ENCODE measurements at places on chromosomes 7 and 10. TPM values are rescaled to one million over a fixed set of nuclear protein-coding genes. Genes with fewer than 3 reads are reported as not detected.

- DNase-seq = peak; percentile 40
These were observed 181.3 kb downstream of the RNLS start for GRCh38 chr10:88401671-88402347.

GRCh38 chr10:124125305-124126116 lies 32.1 kb upstream of the CHST15 start:
- no peak for DNase-seq

- DNase-seq = no peak
These were observed 2.2 kb upstream of the ABHD11 start for GRCh38 chr7:73740771-73741170.

DNA sequence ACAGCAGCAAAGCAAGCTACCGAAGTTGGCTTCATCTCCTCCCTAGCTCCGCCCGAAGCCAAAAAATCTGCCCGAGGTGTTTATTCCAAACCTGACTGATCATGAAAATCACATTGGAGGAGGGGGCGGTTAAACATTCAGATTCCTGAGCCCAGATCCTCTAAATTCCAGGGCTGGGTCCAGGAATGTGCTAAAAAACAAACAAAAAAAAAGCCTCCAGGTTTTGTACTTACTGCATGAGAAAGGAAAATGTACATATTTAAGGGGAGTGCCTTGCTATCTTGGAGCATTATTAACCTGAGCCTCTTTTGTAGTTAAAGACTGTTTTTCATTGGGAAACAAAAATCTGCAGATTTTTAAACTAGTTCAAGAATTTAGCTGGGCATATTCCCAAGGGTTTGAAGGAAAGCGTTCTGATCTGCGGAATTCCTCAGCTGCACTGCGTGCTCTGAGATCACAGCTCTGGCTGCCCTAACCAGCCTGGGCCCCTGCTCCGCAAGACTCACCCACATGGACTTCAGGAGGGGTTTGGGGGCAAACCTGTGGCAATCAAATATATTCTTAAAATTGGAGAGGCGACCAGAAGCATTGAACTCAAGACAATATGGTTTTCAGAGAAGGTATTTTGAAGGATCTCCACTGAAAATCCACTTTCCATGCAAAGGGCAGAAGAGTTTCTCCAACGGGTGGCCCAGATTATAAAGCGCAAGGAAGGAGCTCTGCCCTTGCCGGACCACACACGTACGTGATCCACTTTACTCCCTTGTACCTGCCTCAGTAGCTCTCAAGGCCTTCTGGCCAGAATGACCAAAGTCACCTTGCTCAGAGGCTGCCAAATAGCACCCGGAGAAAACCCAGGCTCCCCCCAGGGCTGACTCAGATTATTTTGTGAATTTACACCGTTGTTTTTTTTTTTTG lies 10.0 kb upstream of the TNS3 start:
- peak; percentile 44 for DNase-seq

DNA sequence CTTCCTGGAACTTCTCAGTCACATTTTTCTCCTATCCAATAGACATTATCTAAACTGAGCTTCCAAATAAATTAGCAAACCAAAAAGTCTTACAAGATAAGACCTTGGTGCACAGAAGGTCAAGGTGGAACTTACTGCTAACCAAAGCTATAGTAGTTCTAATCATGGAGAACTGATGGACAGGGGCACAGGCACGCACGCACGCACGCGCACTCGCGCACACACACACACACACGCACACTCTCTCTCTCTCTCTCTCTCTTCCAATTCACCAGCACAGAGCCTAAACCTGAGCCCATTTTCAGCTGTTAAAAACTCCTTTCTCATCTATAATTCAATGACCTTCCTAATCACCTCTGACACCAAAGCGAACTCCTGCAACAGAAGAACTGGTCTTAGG lies 7.5 kb downstream of the FGFR2 start:
- no peak for DNase-seq

DNA sequence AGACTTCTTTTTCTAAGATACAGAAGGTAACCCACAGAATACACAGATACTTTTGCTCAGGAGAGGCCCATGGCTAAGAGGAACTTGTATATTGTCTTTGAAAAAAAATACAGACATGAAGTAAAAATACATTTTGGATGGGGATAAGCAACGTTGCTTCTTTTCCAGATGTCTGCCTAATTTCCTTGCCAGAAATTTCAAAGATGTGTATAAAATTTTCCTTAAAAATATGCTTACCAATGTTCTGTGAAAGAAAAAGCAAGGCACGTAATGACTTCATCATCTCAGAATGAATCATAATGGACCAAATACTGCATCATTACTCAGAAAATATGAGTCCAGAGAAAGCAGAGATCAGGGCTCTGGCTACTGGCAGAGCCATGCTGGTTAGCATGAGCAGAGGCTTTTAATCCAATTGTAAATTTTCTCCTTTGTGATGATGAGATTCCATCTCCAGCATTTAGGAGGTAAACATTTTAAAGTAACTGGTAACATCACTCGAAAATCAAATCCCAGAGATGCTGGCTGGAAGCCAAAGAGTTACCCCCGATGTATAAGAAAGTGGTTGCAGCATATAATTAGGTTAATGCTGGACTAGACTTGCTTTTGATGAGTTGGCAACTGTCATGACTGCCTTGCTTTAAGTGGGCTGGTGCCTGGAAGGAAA lies 272.5 kb downstream of the SEMA3A start:
- peak; percentile 5 for DNase-seq

- DNase-seq = no peak
These were observed 161.7 kb downstream of the HECW1 start for GRCh38 chr7:43273939-43274719.

DNA sequence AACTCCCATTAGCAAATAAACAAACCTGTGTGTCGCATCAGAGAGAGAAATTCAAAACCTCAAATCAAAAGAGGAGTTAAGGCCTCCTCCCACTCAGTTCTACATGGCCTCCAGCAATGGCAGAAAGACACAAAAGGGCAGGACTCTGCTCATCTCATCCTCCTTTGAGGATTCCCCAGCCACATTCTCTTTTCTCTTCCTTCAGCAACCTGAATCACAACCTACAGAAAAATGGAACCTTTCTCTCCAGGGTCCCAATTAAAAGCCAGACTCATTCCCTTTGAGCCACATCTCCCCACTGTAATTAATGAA lies 7.9 kb downstream of the OSBPL3 start:
- DNase-seq = no peak

DNA sequence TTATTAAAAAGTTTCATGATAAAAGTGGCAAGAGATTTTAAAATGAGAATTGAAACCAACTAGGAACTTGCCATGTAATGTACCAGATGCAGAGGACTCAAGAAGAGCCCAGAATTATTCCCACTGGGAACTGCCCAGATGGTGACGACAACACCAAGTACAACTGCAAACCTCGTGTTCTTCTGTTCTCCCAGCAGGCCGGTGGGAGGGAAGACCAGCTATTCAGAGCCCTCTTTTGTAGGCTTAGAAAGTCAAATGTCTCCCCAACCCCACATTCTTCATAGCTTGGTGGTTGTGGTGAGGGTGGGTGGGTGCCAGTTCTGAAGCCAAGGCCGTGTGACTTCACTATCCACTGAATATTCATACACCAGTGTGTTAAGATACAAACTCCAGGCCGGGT lies 54.3 kb upstream of the ITGB1 start:
- DNase-seq = peak; percentile 45

DNA sequence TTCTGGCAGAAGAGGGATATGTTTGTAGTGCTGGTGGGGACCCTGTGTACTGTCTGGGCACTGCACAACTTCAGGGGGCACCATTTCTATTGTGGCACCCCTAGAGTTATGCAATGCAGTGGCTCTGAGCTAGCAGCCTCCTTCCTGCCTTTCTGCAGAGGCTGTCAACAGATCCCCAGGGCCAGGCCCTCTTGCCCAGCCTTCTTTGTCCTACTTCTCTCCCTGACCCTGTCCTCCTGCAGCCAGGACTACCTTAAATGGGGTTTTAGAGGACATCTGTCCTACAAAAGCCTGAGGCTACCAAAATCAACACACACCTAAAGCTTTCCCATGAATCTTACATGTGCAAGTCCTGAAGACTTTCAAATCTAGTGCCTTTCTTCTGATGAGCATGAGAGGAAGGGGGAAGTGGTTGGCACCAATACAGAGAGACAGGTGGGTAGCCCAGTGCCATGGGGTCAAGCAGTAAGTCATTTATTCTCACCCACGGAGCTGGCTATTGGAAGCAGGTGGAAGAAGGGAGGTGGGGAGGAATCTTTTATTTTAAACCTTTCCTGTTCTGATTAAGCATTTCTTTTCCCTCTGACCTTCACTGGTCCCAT lies 2.4 kb downstream of the SPOCK2 start:
- DNase-seq = peak; percentile 14

The DIP2C gene
- total RNA-seq = 28.7 TPM

The SLC26A5 gene
- not detected for total RNA-seq

The CEP55 gene
- 2.1 TPM for total RNA-seq

All from myocyte (in vitro differentiated cells).